ENCODE measurements at places on chromosomes 16 and 17. TPM values are rescaled to one million over a fixed set of nuclear protein-coding genes. Genes with fewer than 3 reads are reported as not detected.

DNA sequence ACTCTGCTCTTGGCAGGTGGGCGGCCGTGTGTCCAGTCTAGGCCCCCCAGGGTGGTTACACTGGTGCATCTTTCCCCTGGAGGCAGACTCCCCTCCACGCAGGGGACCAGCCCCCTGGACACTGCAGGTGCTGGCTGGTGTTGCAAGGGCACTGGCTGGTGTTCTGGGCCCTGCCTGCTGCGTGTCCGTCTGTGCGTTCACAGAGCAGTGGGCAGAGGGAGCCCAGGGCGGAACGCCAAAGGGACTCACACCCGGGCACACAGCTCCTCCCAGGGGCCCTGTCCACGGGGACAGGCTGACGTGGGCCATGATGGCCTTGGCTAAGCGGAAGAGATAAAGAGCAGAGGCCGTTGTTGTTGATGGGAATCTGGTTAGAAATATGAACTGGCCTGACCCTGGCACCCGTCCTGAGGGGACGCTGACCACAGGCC, 27.3 kb downstream of the ACSF3 start:
- H3K36me3 ChIP-seq = peaks cover 54% of the 10 kb centered on the region
- no peak overlapping the region for H3K4me3 ChIP-seq
- H3K4me1 ChIP-seq = peaks cover 68% of the 10 kb centered on the region
- DNase-seq = no peak

DLX4 gene
- total RNA-seq = 0.59 TPM

GRCh38 chr17:76968707-76969597, 100.7 kb downstream of the MGAT5B start:
- no peaks in the 10 kb centered on the region for H3K27me3 ChIP-seq
- peak overlapping the region; percentile 54 for H3K4me3 ChIP-seq
- peak; percentile 28 for DNase-seq
- H3K36me3 ChIP-seq = no peaks in the 10 kb centered on the region

- no peaks in the 10 kb centered on the region for H3K36me3 ChIP-seq
- DNase-seq = no peak
- no peak overlapping the region for H3K27ac ChIP-seq
Observed at GRCh38 chr16:24689128-24689527, 40.3 kb upstream of the TNRC6A start.

DNA sequence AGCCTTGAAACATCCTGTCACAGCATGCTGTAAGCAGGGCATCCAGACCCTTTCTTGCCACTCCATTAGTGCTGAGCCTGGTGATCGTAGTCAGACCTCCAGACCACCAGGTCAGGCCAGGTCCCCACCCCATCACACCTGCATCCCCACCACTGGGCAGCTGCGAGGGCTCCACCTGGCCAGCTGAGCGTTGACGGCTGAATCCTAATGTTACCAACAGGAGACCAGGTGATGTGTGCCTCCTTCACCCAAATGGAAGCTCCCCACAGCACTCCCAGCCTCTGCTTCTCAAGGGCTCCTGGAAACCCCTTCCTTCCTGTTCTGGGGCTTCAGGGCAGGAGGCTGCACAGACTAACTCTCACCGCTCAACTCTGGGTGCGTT, 189.4 kb downstream of the C16orf95 start:
- H3K27me3 ChIP-seq = no peaks in the 10 kb centered on the region
- H3K4me3 ChIP-seq = no peak overlapping the region
- no peaks in the 10 kb centered on the region for H3K36me3 ChIP-seq
- no peak for DNase-seq

TMEM235 gene
- not detected for total RNA-seq

DNA sequence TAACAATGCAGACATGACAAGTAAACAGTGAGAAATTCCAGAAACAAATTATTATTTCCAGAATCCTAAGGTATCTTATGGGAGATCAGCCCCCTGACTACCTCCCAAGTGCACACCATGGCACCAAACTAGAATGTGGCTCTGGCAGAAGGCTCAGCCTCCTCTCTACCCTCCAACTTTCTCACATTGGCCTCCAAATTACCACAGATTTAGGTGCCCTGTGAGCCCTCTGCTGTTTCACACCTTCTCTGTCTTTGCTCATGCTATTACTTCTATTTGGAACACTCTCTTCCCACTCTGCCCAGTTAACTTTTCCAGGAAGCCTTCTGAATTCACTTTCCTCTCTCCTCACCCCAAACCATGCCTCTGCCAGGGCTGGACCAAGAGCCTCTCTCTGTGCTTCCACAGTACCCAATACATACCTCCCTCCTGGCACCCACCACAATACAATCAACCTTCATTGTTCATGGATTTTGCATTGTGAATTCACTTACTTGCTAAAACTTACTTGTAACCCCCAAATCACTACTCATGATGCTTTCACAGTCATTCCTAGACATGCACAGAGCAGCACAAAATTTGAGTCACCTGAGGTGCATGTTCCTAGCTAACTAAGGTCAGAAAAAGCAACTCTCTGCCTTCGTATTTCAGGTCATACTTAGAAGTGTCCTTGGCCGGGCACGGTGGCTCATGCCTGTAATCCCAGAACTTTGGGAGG, 31.4 kb downstream of the SMG6 start:
- peaks cover 62% of the 10 kb centered on the region for H3K4me1 ChIP-seq
- no peak for DNase-seq
- H3K36me3 ChIP-seq = peaks cover 17% of the 10 kb centered on the region
- H3K27me3 ChIP-seq = no peaks in the 10 kb centered on the region

DNA sequence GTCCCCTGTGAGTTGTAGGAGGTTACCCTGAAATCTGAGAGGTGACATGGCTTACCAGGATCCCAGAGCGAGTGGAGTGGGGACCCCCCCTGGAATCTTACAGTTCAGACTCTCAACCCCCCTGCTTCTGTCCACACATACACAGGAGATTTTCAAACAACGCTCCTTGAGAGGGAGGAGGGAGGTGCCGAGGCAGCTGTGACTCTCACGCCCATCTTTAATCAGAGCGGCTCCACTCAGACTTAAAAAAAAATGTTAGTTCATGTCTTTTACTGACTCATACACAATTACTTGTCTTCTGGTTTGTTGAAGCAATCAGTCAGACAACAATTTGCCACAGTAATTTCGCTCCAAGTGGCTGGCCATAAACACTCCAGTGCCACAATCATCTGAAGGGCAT, 15.4 kb upstream of the TMEM220 start:
- no peak overlapping the region for H3K4me3 ChIP-seq
- H3K27ac ChIP-seq = no peak overlapping the region
- peaks cover 4% of the 10 kb centered on the region for H3K4me1 ChIP-seq
- no peaks in the 10 kb centered on the region for H3K36me3 ChIP-seq
- no peaks in the 10 kb centered on the region for H3K27me3 ChIP-seq
- no peak for DNase-seq

DNA sequence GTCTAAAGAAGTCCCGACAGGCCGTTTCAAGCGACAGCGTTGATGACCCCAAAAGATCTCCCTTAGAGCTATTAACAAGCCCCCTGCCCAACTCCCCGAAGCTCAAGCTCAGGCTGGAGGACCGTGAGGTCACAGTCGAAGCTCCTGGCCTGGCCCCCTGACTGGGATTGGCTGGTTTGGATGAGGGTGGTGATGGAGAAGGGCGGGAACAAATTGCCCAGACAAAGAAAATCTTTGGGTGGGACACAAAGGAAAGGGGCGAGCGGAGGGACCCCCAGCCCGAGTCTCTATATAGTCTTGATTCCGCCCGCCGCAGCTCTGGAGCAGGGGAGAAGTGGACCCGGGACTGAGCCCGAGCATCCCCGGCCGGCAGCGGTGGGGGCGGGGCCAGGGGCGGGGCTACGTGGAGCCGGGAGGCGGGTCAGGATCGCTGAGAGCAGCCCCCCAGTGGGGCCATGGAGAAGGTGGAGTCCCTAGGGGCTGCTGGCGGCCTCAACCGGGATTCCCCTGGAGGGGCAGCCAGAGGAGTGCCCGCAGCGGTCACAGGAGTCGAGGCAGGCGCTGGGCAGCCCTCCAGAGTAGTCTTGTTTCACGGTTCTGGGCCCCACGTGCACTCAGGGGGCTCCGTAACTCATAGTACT, 982 bp upstream of the NEURL4 start:
- peaks cover 60% of the 10 kb centered on the region for H3K4me1 ChIP-seq
- DNase-seq = peak; percentile 71
- peak overlapping the region; percentile 64 for H3K4me3 ChIP-seq
- peak overlapping the region; percentile 80 for H3K27ac ChIP-seq
- no peaks in the 10 kb centered on the region for H3K27me3 ChIP-seq

DNA sequence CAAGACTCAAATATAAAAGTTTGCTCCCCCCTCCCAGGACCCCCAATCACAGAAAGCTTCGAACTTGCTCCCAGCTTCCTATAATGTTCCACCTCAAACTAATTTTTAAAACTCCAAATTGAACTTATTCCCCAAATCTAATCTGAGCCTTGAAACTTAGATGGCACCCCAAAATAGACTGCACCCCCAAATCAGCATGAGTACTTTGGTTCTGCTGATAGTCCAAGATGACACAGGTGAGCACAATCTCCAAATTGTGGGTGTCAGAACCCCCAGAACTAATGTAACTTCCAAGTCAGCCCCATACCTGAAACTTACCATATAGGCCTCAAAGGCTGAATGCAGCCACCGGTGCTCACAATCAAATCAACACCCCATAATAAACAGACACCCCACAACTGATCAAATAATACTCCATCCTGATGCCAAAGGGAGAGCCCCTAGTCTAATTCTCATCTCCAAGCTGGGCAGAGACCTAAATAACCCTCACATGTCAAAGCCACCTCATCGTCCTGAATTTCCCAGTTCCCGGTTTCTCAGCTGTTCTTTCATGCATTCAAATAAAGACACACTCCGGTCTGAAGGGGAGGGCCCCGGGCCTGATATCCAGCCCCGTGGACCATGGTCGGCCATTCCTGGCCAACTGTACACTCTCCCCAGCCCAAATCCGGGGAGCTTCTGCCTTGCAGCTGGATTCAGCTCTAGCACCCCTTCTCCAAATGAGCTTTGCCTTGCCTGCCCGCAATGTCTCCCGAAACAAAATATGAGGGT, 1.8 kb upstream of the BCL6B start:
- no peak for DNase-seq
- peaks cover 15% of the 10 kb centered on the region for H3K36me3 ChIP-seq
- H3K4me3 ChIP-seq = no peak overlapping the region
- H3K4me1 ChIP-seq = peaks cover 61% of the 10 kb centered on the region
- no peak overlapping the region for H3K27ac ChIP-seq
- H3K27me3 ChIP-seq = no peaks in the 10 kb centered on the region

- H3K4me3 ChIP-seq = no peak overlapping the region
- DNase-seq = no peak
- H3K27ac ChIP-seq = no peak overlapping the region
- H3K27me3 ChIP-seq = no peaks in the 10 kb centered on the region
Observed at GRCh38 chr16:28040039-28040438, 23.5 kb downstream of the GSG1L start.

TMC8 gene
- 567 TPM for total RNA-seq

DNA sequence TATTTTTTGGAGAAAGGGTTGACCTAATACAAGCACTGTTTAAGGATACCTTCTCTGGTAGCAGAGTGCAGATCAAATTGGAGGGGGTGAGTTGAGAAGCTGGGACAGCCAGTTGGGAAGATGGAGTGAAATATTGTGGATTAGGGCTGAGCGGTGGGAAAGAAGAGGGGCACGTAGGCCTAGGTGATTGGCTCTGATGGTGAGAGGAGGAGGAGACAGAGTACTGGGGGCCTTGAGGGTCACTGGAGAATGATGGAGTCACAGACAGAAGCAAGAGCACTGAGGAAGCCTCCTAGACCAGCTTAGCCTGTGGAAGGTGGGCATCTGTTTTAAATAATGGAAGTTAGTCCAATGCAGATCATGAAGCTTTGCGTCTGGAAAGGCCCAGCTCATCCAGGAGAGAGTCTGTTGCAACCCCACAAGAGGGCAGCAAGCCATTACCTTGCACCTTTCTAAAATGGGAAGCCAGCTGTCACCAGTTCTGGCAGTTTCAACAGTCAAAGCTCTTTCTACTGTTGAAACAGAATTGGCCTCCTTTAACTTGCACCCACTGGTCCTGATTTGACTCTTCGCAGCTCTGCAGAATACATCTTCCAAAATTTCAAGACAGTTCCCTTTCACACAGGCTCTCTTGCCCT, 11.8 kb downstream of the SLC9A5 start:
- peaks cover 12% of the 10 kb centered on the region for H3K27me3 ChIP-seq
- no peaks in the 10 kb centered on the region for H3K4me1 ChIP-seq
- H3K36me3 ChIP-seq = no peaks in the 10 kb centered on the region
- H3K4me3 ChIP-seq = no peak overlapping the region
- no peak overlapping the region for H3K27ac ChIP-seq

TMEM92 gene
- total RNA-seq = not detected

GRCh38 chr16:48978501-48978900, 303.1 kb downstream of the CBLN1 start:
- no peaks in the 10 kb centered on the region for H3K4me1 ChIP-seq
- H3K36me3 ChIP-seq = no peaks in the 10 kb centered on the region
- H3K27ac ChIP-seq = no peak overlapping the region
- DNase-seq = no peak
- H3K4me3 ChIP-seq = no peak overlapping the region

NF1 gene
- total RNA-seq = 18.7 TPM

ODF4 gene
- not detected for total RNA-seq

PLA2G10 gene
- total RNA-seq = not detected

DNA sequence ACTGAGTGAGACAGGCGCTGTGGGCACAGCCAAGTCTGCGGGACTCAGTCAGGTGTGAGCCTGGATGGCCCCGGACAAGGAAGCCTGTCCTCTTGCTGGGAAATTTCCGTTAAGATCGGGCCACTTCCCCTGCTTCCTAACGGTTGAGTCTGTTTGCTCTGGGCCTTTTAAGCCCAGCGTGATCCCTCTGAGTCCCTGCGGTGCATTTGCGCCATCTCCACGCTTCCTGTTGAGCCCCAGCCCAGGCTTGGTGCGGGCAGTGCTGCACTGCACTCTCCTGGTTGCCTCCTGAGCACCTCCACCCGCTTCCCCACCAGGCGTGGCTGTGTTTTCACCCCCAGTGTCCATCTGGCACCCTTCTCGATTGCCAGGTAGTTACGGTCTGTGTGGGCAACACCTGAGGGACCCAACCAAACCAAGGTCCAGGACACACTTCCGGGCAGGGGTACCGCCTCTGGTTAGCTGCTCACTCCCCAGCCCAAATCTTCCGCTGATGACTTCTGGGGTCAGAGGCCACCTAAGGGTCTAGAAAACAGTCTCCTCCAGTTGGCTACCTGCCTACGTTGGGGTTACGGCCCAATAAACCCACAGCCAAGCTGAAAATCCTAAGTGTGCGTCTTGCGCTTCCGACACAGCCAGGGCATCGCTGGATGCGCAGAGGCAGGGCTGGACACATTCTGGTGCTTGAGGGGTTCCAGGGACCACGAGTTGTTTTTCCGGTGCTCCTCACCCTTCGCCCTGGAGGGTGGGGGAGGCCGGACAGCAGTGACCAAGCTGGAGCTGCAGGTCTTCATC, 1.4 kb upstream of the SLC25A10 start:
- H3K27me3 ChIP-seq = no peaks in the 10 kb centered on the region
- peaks cover 16% of the 10 kb centered on the region for H3K36me3 ChIP-seq
- no peak for DNase-seq

DNA sequence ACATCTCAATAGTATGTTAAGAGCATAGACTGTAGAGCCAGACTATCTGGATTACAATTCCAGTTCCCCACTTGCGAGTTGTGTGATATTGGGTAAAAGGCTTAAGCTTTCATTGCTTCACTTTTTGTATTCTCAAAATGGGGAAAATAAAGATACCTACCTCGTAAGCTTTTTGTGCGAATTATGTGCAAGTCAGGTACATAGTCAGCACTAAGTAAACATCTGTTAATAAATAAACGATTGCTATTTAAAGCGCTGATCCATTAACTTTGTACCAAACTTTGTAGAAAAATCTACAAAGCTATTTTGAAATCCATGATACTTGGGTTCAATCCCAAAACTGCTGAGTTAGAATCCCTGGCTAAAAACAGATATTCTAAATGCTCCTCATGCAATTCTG, 19.6 kb downstream of the ABCA6 start:
- H3K36me3 ChIP-seq = no peaks in the 10 kb centered on the region
- H3K4me1 ChIP-seq = no peaks in the 10 kb centered on the region
- H3K27ac ChIP-seq = no peak overlapping the region
- no peaks in the 10 kb centered on the region for H3K27me3 ChIP-seq
